ENCODE measurements at places on chromosomes 5 and 9.

- no peak for DNase-seq
Observed at GRCh38 chr5:9278921-9279603, 266.8 kb downstream of the SEMA5A start.

- no peak for DNase-seq
Observed at GRCh38 chr5:139712412-139712811, 64.3 kb downstream of the CXXC5 start.

DNA sequence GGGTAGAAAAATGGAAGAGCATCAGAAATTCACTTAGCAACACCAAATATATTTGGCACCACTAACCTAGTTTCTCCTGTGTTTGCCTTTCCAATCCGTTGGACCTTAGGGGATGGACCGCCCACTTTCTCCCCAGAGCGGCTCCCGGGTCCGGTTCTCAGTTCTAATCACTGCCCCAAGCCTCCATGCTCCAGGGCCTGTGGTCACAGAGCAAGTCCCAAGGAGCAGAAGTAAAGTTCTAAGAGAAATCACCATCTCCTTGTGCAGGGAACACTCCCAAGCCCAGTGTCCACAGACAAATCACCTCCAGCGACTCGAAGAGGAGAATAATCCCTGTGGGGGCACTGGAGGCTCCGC, 728 bp upstream of the SLC1A1 start:
- no peak for DNase-seq

DNA sequence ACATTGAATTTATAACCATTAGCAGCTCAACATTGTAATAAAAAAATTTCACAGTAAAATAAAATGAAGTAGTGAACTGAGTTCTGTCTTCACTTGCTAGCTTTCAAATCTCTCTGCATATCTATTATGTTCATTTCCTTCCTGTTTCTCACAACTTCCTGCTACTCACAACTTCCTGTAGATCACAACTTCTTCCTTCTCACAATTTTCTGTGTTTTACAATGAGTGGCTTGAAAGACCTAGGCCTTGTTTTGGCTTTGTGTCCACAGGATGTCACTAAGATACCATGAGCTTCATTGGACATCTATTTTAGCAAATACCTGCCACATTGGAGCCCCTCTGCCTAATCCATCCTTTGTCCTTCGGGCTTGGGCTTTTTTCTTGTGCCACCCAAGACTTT, 480.3 kb upstream of the ADAMTS16 start:
- DNase-seq, result no peak

DNA sequence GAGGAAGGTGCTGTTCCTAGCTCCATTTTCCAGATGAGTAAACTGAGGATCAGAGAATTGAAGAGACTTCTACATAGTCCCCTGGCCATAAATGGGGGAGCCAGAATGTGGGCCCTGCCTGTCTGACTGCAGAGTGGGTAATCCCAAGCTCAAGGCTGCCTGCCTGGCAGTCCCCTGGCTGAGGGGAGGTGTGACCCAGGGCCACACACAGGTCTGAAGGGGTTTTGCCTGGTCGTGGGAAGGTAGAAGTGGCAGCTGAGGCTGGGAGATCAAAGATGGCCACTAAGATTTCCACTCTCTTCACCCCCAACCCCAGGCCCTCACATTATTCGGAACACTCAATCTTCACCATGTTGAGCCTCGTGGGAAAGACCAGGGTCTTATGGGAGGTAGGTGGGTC, 176.3 kb downstream of the MACROH2A1 start:
- DNase-seq, result no peak

DNA sequence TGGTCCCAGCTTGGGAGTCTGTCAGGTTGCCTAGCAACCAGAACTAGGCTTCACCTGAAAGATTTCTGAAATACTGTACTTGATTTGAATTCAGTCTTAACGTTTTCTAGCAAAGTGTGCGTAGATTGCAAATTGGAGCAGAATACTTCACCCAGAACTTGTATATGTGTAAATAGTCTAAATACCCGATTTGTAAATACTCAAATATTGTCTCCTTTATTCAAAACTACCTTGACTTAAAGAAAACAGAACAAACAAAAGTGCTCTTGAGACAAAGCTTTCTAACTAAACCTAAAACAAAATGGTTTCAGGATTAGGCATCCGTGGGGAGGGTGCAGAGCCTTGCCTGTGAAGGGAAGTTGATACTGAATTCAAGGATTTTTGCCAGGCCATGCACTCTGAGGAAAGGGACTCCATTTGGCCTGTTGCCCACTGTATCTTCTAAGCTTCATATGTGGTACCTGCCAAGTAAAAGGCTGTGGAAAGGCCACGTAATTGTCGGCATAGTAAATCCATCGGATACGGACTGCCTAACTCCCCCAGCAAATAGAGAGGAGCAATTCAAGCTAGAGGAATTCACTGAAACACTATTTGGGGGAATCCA, 744 bp upstream of the HMGCS1 start:
- DNase-seq, result no peak

DNA sequence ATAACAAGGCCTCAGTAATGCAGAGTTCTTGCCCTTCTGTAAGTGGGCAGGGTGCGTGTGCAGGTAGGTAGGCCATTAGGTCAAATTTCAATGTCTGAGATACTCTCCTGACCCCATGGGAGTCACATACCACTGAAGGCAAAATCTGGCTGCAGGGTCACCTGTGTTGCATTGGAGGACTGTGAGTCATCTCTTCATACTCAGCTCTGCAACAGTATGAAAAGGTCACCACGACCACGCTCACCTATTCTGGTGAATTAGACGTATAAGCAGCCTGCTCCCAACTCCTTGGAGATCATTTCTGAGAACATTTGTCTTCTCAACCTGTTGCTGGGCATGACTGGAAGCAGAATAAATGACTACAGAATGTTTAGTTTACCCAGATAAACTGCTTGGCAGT, 599.8 kb downstream of the PDE4D start:
- no peak for DNase-seq

GRCh38 chr5:159911349-159911748, 4.9 kb upstream of the ADRA1B start:
- no peak for DNase-seq

DNA sequence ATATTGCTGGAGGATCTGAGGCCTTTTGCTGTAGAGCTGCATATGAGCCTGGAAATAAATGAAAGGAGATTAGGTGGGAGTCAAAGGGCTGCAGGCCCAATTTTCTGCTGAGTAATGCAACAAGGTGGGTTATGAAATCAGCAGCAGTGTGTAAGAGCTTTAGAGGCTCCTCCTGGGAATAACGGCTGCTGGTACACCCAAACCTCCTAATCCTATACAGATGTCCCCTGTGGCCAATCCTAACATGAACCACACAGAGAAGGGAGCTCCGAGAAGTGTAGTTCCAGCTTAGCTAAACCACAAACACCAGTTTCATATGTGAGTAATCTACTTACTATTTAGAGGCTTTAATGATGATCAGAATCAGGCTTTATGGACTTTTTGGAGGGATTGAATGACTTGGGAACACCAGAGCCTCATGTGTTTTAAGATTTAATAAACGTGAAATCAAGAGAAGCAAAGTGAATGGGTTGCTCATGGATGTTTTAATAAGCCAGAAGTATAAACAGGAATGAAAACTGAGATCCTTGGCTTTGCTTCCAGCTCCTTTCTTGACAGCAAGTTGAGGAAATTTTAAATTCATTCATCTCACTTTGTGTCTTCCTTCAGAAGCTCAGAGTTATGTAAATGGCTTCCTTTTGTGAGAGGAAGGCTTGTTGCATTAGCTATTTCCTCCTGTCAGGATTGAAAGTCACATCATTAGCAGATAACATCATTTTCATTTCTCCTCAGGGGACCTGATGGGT, 437.5 kb downstream of the TMEM232 start:
- no peak for DNase-seq

GRCh38 chr9:112408275-112408674, 28.4 kb downstream of the HSDL2 start:
- DNase-seq, result no peak

DNA sequence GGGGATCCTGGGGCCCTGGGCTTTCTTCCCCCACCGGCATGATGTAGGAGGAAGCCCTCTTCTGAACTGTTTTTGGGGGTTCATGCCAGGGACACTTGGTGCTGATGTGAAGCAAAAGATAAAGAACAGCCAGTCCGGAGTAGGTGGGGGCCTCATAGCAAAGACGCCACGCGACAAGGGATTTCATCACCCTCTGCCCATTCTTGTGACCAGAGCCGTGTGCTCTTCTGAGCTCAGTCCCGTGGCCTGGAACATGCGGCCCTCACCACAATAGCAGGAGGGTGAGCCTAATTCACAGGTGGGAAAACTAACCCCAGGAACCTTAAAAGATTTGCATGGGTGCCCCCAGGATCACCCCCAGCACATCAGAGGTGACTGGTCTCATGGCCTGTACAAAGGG, 225.9 kb downstream of the HSPA4 start:
- no peak for DNase-seq

- DNase-seq, result no peak
Observed at GRCh38 chr9:96501633-96502538, 51.9 kb downstream of the HABP4 start.

DNA sequence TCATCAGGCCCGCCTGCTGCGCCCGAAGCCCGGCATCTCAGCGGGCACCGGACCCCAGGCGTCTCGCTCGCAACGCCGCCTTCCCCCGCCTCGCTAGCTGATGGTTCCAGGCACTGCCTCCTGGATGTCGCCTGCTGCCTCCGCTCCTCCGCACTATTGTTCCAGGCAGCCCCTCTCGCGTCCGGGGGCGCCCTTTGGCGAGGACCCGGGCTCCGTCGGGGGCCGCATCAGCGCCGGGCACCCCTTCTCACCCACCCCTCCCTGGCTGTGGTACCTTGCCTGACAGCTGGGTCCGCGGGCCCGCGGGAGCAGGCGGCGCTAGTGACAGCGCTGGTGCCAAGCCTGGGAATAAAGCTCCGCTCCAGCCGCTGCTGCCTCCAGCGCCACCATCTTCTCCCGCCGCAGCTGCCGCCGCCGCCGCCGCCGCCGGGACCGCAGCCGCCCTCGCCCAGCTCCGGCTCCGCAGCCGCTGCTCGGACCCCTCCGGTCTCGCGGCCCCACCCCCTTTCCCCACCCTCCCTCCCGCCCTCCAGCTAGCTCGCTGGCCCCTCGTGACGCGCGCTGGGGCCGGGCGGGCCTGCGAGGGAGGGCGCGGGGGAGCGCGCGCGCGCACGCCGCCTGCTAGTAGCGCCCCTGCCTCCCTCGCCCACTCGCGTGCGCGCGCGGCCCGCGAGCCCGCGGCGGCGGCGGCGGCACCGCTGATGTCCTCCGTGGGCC, at the start of gene APBA1:
TSS of gene APBA1 (minus strand) at position 493 of the 717 bp plus-strand sequence.
- no peak for DNase-seq

DNA sequence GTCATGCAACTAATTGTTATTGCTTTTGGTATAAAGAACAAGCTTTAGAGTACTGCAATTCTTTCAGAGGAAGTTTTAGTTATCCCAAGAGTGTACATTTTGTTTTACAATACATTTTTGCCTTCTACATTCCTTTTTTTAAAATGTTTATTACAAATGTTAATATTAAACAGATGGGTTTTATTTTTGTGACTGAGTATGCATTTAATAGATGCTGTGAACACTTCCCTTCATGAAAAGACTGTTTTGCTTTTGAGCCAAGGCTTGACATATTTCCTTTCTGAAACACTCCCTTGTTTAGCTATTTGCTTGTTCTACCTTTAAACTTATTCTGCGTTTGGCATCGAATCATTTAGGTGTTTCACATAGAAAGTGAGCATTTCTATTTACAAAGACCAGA, 14.8 kb upstream of the ZNF474 start:
- no peak for DNase-seq

GRCh38 chr9:36191290-36191645, 547 bp downstream of the CLTA start:
- DNase-seq, result no peak

DNA sequence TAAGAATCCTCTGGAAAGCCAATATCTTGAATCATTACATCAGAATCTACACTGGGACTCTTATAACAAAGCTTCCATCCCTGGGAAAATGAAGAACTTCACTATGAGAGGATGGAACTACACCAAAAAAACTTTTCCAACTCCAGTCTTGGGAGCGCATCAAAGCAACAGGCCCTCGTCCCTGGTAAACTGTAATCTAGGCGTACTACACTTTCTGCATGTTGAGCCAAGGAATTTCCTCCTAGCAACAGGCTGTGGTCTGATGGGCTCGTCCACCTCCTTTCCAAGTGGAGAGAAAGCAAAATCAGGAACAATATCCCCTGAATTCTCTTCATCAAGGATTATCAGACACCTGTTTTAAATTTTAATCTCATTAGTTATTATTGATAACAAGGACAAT, 94.1 kb downstream of the NFIB start:
- no peak for DNase-seq

GRCh38 chr5:111394586-111394985, 117.7 kb downstream of the STARD4 start:
- peak; percentile 16 for DNase-seq

DNA sequence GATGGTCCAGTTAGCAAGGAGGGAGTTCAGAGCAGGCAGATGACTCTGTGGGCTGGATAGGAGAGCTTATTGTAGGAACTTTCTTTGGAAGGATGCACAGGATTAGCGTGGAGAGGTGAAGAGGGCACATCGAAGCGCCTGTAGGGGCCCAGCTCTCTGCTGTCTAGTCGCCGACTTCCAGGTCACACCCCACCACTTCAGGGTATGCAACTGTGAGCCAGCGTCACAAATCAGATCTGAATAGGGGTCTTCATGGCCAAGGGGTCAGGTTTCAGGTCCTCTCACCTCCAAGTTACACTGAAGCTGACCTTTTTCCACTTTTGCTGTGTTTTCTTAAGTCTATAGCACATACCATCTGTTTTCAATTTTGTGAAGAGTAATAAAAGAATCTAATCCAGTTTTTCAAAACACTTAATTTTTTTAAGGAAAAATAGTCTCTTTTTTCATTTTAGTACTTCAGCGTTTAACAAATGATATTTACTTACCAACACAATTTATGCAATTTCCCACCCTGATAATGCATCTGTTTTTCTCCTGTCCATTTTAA, 364.2 kb upstream of the CLINT1 start:
- DNase-seq, result no peak

DNA sequence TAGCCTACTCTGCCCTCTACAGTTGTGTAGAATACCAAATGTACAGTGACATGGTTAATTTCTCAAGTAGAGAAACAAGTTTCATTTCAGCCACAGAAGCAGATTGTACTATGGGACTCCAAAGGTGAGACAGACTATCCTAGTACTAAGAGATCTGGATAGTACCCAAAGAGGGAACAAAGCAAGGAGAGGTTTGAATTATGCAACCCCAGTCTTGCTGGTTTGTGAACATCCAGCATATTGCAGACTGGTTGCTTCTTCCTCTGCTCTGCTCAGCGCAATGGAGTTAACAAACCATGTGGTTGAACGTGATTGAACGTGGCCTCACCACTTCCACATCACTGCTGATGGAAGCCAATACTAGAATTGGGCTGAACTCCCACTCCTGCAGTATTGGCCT, 43.3 kb upstream of the ALDOB start:
- DNase-seq, result no peak

GRCh38 chr5:170743876-170744212, 39.7 kb upstream of the GABRP start:
- no peak for DNase-seq

Measured in glomerular endothelial cell (primary cell).